ENCODE measurements at places on chromosomes 7 and 10.
A peak's percentile ranks its signal among the peaks of the same experiment; 100 is the strongest.

- DNase-seq: peak; percentile 28
Observed at GRCh38 chr7:44530990-44531389, 10.1 kb downstream of the NPC1L1 start.

DNA sequence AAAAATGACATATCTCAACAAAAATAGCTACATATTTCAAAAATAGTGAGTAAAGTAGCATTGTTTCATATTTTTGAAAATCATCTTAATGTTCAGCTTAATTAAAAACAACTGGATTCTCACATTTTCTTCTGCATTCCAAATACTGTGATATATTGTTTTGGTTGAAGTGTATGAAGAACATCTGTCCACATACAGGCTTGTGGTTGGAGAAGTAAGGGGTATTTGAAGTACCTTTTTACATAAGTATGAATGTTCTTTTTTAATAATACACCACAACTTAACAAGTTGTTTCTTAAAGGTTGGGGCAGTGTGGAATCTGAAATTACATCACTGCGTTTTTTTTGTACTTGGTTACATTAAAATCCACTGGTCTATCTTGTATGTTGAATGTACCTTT, 442.5 kb downstream of the KIF20B start:
- DNase-seq: no peak

GRCh38 chr7:158030566-158030965, 557.1 kb downstream of the PTPRN2 start:
- no peak for DNase-seq

GRCh38 chr7:132295175-132295574, 281.1 kb downstream of the PLXNA4 start:
- DNase-seq: no peak

DNA sequence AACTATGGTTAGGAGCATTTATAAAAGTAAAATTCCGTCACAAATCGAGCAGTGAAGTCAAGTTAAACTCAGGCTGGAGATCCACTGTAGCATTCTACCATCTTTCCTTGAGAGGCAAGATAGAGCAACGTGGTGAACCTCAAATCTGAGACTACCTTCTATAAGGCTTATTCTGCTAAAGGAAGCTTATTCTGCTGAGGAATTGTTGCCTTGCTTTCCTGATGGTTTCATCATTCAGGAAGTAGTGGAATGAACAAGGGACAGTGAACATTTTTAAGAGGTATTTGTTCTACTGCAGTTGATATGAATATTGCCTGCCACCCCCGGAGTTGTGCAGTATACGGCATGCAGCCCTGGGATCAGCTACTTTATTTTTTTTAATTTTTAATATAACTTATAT, 170.8 kb downstream of the VPS50 start:
- DNase-seq: no peak

DNA sequence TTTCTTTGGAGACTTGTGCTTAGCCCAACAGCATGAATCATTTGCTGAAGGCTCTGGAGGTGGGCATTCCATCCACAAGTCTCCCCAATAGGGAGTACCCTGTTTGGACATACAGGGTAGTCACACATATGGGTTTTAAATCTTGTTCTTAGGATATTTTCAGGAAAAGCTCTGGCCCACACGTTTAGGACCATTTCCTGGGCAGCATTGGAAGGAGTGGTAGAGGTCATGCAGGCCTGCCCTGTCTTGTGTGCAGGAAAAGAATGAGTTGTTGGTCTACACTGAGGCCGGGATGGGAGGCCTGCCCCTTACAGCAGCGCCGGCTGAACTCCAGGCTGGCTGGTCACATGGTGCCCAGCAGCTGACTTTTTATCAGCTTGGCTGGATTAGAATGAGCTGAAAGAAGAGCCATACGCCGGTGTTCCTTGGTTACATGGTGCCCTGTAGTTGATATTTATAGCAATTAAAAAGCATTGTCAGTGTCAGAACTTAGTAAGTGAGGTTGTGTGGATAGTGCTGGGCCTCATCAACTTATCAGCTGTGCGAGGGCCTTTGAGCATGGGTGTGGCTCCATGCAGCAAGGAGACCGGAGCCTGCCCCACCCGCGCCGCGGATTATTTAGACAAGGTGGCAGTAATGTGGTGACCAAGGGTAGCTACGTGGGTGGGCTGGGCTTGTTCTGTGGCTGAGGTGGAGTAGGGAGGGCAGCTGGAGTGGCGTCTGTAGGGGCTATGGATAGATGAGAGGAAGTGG, 28.6 kb downstream of the OGDH start:
- no peak for DNase-seq

GRCh38 chr7:30683816-30684215, 1.6 kb upstream of the CRHR2 start:
- no peak for DNase-seq

DNA sequence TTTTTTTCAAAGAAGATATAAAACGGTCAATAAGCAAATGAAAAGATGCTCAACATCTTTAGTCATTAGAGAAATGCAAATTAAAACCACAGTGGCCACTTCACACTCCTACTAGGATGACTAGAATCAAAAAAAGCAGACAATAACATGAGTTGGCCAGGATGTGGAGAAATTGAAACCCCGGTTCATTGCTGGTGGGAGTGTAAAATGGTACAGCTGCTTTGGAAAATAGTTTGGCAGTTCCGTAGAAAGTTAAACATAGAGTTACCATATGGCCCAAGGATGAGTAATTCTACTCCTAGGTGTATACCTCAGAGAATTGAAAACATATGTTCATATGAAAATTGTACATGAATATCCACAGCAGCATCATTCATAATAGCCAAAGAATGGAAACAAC, 573.3 kb downstream of the GALNT17 start:
- DNase-seq: no peak

DNA sequence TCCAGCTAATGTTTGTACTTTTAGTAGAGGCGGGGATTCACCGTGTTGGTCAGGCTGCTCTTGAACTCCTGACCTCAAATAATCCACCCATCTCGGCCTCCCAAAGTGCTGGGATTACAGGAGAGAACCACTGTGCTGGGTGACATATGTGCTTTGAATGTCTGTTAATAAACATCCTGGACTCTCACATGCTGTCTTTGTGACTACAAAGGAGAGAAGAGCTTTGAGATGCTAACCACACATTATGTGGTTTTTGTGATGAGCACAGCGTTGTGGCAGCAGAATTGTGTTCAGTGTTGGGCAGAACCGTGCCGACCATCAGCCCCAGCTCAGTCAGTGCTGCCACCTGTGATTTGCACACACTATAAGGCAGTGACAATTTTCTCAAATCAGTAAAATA, 500.1 kb upstream of the KLF6 start:
- no peak for DNase-seq

Data from AG20443 (cell line).